GM12892 (cell line): ENCODE measurements at places on chromosomes 7 and 10.

DNA sequence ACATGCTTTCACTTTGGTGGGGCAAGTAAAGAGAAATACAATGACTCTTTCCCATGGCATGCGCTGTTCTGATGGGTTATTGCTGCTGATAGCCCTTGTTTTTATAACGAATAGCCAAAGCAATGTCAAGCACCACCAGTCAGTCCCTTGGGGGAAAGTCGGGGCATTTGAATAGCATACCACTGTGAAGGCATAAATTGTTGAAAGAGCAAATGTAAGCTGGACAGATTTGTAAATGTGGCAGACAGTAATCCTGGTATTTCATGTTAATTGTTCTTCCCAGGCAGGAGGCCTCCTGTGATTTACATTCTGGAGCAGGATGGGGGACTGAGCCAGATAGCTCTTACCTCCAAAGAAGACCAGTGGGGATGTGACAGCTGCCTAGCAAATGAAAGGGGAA, 293.3 kb downstream of the ADRA2A start:
- DNase-seq: no peak

- DNase-seq: no peak
Observed at GRCh38 chr7:153030976-153031375, 271.4 kb downstream of the ACTR3B start.

DNA sequence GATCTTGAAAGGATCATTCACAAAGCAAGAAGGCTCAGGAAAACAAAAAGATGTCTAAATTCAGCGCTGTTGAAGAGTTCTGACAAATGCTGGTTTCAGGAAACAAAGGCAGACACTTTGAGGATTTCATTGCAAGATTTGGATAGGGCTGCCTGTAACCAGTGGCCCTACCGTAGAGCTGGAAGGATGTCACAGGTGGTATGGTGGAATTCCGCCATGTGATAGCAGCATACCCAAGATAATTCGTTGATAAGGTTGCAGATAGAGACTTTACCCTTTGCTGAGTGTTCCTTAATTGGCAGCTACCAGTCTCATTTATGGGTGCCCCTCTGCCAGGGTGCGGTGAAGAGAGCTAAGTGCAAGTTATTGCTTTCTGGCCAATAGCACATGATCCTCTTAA, 100.1 kb downstream of the WDR11 start:
- DNase-seq: no peak

GRCh38 chr10:88966797-88967196, 14.2 kb upstream of the ACTA2 start:
- DNase-seq: no peak

- DNase-seq: no peak
Observed at GRCh38 chr10:71627956-71628355, 91.6 kb downstream of the C10orf105 start.

- DNase-seq: no peak
Observed at GRCh38 chr7:33698692-33699128, 206.6 kb upstream of the BMPER start.

- DNase-seq: no peak
Observed at GRCh38 chr7:41925946-41926345, 223.1 kb upstream of the INHBA start.

DNA sequence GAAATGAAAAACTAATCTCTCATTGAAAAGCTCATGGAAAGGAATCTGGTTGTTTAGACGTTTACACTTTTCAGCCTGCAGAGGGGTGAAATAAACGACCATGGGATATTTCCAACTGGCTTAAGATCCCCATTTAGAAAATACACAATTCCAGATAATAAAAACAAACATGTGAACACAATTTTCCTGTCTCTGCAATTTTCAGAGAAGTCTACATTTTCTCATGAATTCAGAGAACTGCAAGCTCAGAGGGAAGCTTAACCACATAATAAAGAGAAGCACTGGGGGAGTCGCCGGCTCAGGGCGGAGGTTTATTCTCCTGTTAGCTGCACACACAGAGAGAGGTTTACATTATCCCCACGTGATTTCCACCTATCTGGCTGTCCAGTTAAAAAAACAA, 215.2 kb downstream of the FANK1 start:
- no peak for DNase-seq

GRCh38 chr10:124918906-124919305, 23.0 kb upstream of the ZRANB1 start:
- DNase-seq: no peak

DNA sequence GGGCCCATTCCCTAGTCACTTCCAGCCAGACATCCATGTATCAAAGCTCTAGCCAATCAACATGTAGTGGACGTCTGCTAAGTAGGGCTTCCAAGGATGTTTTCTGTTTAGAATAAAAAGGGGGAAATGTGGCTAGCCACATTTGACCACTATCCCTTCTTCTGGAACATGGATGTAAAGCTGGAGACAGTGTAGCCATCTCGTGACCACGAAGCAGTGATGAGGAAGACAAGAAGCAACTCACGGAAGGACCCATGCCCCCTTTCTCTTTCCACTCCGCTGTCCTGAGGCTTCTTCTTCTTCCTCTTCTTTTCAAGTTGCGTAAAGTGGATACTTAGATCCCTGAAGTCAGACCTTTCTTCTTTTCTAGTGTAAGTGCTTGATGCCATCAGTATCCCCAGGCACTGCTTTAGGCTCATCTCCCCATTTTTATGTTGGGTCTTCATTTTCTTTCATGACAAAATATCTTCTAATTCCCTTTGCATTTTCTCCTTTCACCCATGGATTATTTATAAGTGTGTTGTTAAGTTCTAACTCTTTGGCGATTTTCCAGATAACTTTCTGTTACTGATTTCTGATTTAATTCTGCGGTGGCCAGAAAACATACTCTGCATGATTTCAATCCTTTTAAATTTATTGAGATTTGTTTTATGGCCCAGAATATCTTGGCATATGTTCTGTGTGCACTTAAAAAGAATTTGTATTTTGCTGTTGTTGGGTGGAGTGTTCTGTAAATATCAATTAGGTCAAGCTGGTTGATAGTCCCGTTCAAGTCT, 594.5 kb downstream of the SDK1 start:
- DNase-seq: no peak

DNA sequence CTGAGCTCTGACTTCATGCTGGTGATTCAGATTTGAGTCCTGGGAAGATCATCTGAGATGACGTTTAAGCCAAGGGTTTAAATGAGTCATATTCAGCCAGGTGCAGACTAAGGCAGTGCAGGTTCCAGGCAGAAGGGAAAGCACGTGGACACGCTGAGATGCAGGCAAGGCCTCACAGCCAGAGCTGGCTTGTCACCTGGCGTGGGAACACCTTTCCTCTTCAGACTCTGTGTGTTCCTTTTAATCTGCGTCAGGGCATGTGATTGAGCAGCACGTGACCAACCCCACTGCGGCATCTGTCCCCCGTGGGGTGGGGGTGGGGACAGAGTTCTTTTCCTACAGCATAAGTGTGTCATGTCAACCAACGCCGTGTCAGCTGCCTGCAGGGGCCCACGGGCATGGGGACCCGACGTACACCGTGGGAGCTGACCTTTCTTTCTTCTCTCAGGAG, 10.7 kb upstream of the IDI2 start:
- DNase-seq: no peak

DNA sequence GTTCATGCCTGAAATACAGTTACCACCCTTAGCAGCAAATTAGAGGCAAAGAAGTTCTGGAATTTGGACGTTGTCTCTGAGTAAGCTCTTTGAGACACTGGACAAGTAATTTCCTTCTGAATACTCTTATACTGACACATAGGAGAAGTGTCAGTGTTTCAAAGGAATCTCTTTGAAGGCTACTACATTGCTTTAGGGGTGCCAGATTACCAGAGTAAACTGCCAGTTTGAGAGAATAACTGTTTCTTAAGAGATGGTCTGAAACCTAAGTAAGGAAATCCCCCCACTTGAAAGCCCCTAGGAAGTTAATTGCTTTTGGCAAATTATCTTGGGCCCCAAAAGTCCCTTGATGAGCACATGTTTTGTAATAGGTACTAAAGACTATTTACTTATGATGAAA, 3.4 kb downstream of the FAS start:
- DNase-seq: no peak

- DNase-seq: no peak
Observed at GRCh38 chr7:106720641-106721040, 59.7 kb upstream of the CCDC71L start.

- DNase-seq: no peak
Observed at GRCh38 chr7:121431996-121432395, 35.9 kb upstream of the FAM3C start.

- DNase-seq: no peak
Observed at GRCh38 chr7:99368750-99369389, 5.7 kb upstream of the ARPC1B start.
